ENCODE measurements at places on chromosomes 4 and X. TPM values are rescaled to one million over a fixed set of nuclear protein-coding genes. Genes with fewer than 3 reads are reported as not detected.
A peak's percentile ranks its signal among the peaks of the same experiment; 100 is the strongest.

The SOWAHD gene
- total RNA-seq: 0.50 TPM

The TRPC5OS gene
- total RNA-seq: not detected

The AFM gene
- total RNA-seq: not detected

The YY2 gene
- total RNA-seq: 1.0 TPM

- DNase-seq: no peak
- peak overlapping the region; percentile 75 for H3K27ac ChIP-seq
- no peaks in the 10 kb centered on the region for H3K27me3 ChIP-seq
- no peaks in the 10 kb centered on the region for H3K4me1 ChIP-seq
- no peaks in the 10 kb centered on the region for H3K36me3 ChIP-seq
These were observed 624.1 kb upstream of the GNPDA2 start for GRCh38 chr4:45350438-45350837.

DNA sequence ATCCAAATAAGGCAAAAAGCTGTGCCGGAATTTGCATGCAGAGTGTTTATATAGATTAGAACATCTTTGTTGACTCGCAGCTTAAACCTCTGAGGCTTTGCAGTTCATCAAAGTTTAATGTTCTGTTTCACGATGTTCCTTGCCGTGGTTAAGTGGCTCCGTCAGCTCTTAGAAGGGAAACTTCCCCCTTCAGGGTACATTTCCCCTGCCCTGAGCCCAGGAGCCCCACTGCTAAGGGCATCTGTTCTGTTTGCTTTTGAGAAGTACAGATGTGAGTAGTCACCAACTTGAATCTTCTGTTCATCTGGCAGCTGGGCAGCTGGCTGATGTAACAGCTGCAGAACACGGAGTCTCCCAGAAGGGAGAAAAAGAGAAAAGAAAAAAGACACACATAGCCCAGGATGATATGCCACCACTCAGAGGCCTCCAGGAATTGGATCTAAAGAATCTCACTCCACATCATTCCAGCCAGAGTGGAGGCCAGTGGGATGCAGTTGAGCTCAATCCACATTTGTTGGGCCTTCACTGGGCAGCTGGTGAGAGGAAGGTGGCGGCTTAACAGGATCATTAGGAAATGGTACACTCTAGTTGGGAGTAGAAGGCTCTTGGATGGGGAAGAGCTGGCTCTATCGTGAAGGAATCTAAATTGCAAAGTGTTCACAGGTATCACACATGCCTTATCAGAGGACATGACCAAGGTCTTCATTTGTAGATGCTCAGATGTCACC, 178.7 kb upstream of the RBPJ start:
- peak overlapping the region; percentile 20 for H3K27ac ChIP-seq
- H3K4me1 ChIP-seq: peaks cover 47% of the 10 kb centered on the region
- H3K36me3 ChIP-seq: peaks cover 7% of the 10 kb centered on the region
- DNase-seq: peak; percentile 22
- peak overlapping the region; percentile 3 for H3K4me3 ChIP-seq
- peaks cover 6% of the 10 kb centered on the region for H3K27me3 ChIP-seq

DNA sequence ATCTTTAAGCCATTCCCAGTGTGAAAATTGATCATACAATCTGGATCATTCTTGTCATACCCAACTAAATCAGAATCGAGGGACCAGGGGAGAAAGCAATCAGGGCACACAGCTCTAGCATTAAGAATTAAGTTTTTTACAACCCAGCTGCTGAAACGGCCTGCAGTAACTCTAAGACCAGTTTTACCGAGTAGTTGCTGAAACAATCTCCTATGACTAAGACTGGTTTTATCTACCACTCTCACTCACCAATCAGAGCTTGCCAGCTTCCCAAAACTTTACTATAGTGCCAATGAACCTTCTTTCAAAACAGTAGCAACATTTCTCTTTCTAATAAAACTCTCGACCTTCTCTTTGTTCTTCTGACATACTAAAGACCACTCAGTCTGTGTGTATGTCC, 2.8 kb upstream of the SAP30 start:
- H3K27ac ChIP-seq: peak overlapping the region; percentile 1
- H3K27me3 ChIP-seq: no peaks in the 10 kb centered on the region
- peaks cover 29% of the 10 kb centered on the region for H3K4me1 ChIP-seq

DNA sequence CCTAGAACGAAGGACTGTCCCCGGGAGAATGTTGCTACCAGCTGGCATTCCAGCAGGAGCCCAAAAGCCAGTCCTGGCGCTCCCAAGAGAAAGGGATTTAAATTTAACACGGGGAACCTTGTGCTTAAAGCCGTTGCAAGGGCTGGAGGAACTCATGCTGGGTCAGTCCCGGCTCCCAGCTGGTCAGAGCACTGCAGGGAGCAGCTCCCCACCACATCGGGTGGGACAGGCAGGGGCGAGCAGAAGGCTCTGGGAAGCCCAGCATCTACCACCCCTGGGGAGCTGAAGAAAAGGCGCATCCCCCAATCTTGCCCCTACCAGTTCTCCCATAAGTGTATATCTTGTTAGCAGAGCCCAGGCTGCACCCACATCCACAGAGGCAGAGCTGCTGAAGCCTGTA, 15.7 kb downstream of the CFAP99 start:
- H3K36me3 ChIP-seq: no peaks in the 10 kb centered on the region
- H3K4me3 ChIP-seq: no peak overlapping the region
- DNase-seq: no peak
- H3K27ac ChIP-seq: no peak overlapping the region

DNA sequence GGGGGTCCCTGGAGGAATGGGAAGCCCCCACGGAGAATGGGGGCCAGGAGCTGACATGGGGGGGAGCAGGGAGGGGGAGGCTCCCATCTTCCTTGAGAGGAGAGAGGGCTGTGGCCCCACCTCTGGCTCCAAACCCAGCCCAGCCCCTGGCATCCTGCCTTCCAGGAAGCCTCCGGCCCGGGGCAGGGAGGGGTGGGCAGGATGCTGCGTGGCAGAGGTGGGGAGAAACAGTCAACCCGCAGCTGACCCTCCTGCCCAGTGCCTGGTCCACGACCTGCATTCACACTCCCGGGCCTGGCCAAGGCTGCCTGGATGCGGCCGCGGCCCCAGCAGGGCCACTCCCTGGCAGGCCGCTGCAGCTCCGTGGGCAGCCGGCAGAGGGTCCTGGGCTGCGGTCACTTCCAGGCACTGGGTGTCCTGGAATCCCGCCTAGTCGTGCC, 39.0 kb downstream of the CPLX1 start:
- DNase-seq: no peak
- peaks cover 1% of the 10 kb centered on the region for H3K36me3 ChIP-seq
- H3K27me3 ChIP-seq: peaks cover 24% of the 10 kb centered on the region
- H3K27ac ChIP-seq: no peak overlapping the region
- peaks cover 21% of the 10 kb centered on the region for H3K4me1 ChIP-seq

DNA sequence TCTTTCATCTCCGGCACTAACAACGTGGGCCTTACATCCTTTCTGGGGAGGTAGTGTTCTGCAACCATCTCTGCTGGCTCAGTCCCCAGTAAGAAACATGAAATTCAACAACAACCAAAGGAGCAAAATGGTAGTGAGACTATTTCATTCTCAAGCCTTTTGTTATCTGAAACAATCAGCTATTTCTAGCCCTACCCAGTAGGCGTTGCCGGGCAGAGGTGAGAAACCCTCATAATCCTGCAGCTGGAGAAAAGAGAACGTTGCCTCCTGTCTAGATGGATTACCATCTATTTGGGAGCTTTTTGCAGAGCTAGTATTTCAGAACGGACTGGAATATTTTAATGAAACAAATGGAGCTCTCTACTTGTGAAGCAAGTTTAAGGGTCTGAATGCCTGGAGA, 66.4 kb upstream of the GPR174 start:
- no peak for DNase-seq
- H3K27me3 ChIP-seq: no peaks in the 10 kb centered on the region
- H3K4me3 ChIP-seq: no peak overlapping the region
- H3K36me3 ChIP-seq: peaks cover 2% of the 10 kb centered on the region

DNA sequence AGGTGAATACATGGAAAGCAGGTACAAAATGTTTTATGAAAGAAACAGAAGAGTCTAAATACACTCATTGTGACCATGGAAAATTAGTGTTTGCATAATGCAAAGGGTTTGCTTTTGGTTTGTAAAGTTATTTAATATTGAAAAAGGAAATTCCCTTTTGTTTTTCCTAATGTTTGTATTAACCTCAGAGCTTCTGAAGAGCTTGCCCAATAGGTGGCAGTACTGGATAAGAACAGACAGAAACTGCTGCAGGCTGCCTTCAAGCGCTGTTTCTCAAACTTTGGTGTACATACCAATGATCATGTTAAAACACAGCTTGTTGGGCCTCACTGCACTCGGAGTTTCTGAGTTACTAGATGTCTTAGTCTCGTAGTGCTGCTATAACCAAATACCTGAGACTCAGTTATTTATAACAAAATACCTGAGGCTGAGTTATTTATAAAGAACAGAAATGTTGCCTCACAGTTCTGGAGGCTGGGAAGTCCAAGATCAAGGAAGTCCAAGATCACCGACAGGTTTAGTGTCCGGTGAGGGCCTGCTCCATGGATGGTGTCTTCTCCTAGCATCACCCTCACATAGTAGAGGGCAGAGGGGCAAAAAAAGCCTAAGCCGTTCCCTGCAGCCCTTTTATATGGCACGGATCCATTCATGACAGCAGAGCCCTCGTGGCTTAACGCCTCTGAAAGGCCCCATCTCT, 54.2 kb downstream of the SUPT20HL2 start:
- no peak overlapping the region for H3K27ac ChIP-seq
- peaks cover 22% of the 10 kb centered on the region for H3K4me1 ChIP-seq
- no peaks in the 10 kb centered on the region for H3K36me3 ChIP-seq
- peak; percentile 6 for DNase-seq

GRCh38 chr4:96677499-96677898, 837.6 kb downstream of the PDHA2 start:
- no peak overlapping the region for H3K27ac ChIP-seq
- H3K36me3 ChIP-seq: no peaks in the 10 kb centered on the region
- H3K27me3 ChIP-seq: no peaks in the 10 kb centered on the region
- H3K4me3 ChIP-seq: no peak overlapping the region
- H3K4me1 ChIP-seq: no peaks in the 10 kb centered on the region
- DNase-seq: no peak

DNA sequence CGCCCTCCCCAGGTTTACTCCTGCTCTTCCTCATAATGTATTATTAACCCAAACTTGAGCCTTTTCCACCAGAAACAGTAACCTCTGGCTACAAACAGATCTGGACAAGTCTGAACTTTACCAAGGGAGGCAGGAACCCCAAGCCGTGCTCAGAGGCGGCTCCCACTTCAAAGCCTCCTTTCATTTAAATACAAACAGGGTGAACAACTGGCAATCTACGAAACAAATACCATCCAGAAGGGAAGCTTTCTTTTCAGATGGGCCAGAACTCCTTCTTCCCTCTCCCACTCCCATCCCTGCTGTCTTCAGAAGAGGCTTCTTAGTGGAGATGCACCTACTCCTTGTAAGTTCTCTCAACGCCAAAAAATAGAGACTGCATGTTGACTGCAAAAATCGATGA, 2.1 kb upstream of the GPC4 start:
- DNase-seq: no peak
- no peaks in the 10 kb centered on the region for H3K36me3 ChIP-seq
- no peaks in the 10 kb centered on the region for H3K4me1 ChIP-seq
- peaks cover 67% of the 10 kb centered on the region for H3K27me3 ChIP-seq

- no peak overlapping the region for H3K27ac ChIP-seq
- no peaks in the 10 kb centered on the region for H3K27me3 ChIP-seq
- no peak overlapping the region for H3K4me3 ChIP-seq
- no peaks in the 10 kb centered on the region for H3K4me1 ChIP-seq
These were observed 85.3 kb downstream of the ZNF518B start for GRCh38 chr4:10371869-10372471.

DNA sequence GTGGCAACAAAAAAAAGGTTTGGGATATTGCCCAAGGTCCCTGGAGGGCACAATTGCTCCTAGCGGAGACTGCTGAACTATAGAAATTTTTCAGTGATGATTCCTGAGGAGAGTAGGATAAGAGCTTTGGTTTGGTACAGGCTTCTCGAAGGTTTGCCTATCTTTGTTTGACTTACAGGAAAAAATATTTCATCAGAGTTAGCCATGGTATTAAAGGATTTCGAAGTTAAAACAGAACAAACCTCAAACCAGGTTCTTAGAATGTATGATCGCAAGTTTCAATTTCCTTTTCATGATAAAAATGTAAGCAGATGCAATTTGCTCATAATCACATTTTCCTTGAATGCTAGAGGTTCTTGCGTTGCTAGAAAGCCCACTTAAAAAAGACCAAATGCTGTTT, 1.7 kb downstream of the EGFL6 start:
- H3K36me3 ChIP-seq: no peaks in the 10 kb centered on the region
- H3K4me3 ChIP-seq: no peak overlapping the region
- H3K27me3 ChIP-seq: peaks cover 78% of the 10 kb centered on the region
- peaks cover 13% of the 10 kb centered on the region for H3K4me1 ChIP-seq
- H3K27ac ChIP-seq: no peak overlapping the region
- no peak for DNase-seq

DNA sequence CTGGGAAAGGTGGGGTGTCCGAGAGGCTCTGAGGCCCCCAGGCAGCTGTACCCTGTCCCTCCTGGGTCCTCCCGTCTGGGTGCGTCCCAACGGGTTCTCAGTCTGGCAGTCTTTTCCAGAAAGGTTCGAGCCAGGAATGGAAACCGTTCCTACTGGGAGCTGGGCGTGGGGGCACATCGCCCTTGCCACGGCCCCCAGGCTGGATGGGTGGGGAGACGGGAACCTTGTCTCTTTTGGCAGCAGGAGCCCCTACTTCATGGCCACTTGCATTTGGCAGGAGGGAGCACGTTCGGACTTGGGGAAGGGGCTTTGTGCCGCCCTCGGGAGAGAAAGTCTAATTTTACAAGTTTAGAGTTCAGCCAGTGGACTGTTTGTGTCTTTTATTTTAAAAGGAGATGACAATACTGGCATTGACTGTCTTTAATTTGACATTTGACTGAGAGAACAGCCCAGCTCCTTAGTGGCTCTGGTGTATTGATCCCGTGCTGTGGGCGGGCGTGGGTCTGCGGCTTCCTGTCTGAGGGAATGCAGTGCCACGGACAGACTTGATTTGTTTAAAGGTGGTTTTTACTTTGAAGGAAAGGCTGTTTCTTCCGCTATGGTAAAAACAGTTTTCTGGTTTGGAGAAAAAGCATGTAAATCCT, 95.1 kb downstream of the SORCS2 start:
- DNase-seq: no peak
- no peaks in the 10 kb centered on the region for H3K4me1 ChIP-seq
- H3K4me3 ChIP-seq: no peak overlapping the region
- no peaks in the 10 kb centered on the region for H3K36me3 ChIP-seq

DNA sequence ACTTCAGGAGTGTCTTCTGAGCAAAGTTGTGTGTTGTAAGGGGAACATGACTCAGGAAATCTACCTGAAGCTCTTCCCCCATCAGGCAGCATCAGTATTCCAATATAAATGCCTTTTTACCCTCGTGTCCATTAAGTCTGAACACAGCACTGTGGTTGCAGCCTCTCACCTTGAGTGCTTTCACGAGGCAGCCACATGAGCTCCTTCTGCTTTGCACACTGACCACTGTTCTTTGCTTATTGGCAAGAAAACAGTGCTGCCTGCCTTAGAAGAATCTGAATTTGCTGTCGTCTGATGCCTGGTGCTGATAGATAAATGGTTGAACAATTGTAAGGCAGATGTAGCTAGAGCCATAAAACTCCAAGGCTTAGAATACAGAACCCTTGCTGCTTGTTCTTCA, 139.6 kb upstream of the WDR1 start:
- H3K27ac ChIP-seq: no peak overlapping the region
- H3K4me1 ChIP-seq: no peaks in the 10 kb centered on the region
- peaks cover 15% of the 10 kb centered on the region for H3K27me3 ChIP-seq
- no peak for DNase-seq
- H3K4me3 ChIP-seq: no peak overlapping the region

- no peak overlapping the region for H3K4me3 ChIP-seq
- H3K27me3 ChIP-seq: no peaks in the 10 kb centered on the region
- no peak for DNase-seq
- H3K4me1 ChIP-seq: no peaks in the 10 kb centered on the region
- H3K36me3 ChIP-seq: no peaks in the 10 kb centered on the region
These were observed 201.3 kb upstream of the GNPDA2 start for GRCh38 chr4:44927399-44928380.

GRCh38 chr4:26542991-26543390, 40.9 kb upstream of the TBC1D19 start:
- DNase-seq: no peak
- H3K27me3 ChIP-seq: peaks cover 21% of the 10 kb centered on the region
- no peaks in the 10 kb centered on the region for H3K4me1 ChIP-seq

Measured in activated T-cell treated with anti-CD3 and anti-CD28 coated beads, Interleukin-2, amount 50 U/mL, for 72 hours (primary cell).